Left forelimb (tissue), 1 donor: ENCODE measurements at places on chromosomes 6 and 20.

DNA sequence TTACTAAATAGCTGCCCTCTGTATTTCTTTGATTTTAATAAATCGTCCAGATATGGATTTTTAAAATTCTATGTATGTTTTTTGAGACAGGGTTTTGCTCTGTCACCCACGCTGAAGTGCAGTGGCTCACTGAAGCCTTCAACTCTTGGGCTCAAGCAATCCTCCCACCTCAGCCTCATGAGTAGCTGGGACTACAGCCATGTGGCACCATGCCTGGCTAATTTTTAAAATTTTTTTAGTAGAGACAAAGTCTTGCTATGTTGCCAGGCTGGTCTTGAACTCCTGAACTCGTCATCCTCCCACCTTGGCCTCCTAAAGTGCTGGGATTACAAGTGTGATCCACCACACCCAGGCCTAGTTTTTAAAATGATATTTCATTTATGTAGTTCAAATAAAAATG, 47.4 kb upstream of the DDR1 start:
- DNase-seq = no peak

DNA sequence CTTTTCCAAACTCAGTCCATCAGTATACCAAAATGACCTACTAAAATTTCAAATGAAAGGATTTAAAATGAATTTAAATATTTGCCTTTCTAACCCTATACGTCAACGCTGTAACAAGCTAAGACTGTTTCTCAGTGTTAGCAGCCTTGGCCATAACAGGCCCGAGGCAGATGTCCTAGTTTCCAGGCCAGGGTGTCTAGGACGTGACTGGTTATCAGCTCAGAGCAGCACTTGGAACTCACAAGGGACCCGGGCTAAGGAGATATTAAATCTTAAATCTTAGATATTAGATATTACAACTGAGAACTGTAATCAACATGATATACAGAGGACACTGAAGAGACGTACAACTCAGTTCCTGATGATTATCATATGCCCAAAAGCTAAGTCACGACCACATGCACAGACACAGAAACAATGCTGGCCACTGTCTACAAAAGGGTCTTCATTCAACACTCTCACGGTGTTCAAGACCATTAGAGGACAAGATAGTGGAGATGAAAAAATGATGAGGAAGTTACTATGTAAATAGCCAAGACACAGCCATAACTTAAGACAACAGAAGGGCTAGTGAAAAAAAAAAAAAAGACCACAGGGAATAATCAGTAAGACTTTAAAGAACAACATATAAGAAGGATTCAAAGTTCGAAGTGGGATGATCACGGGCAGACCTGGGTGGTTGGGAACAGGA, at the start of gene CLDN20:
Gene CLDN20 (plus strand): TSS at position 641 of the 691 bp plus-strand sequence. CDS start 11,707 bp downstream, outside the sequence.
- DNase-seq = no peak

- no peak for DNase-seq
These were observed 933.4 kb downstream of the TFAP2A start for GRCh38 chr6:9481292-9482029.

DNA sequence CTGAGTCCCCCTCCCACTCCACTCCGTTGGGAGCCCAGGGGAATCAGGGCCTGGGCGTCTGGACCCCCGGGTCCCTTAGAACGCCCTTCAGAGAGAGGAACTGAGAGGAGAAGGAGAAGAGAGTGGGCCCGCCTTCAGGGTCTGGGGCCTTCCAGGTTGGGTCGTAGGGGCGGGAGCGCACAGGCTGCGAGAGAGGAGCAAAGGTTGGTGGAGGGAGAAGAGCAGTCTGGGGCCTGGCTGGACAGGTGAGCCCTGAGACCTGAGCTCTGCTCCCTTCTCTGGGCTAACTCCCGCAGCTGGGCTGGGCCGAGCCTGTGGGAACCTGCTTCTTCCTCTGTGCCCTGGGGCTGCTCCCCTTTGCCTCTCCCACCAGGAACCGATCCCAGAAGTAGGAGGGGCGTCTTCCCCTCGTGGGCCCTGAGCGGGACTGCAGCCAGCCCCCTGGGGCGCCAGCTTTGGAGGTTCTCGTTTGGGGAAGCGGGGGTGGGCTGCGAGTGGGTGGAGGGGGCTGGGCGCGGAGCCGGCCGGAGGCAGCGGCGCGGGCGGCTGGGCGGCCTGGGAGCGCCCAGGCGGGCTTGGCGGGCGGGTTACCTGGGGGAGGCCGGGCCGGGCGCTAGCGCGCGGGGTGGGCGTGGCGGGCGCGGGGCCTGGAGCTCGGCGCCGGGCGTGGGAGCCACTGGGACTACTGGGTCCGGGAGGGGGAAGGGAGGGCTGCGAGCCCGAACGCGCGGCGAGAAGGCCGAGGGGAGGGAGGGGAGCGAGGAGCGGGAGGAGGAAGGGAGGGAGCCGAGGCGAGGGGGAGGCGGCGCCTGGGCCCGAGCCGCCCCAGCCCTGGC, at the start of gene DDR1:
Gene DDR1 (plus strand): TSS at position 835 of the 836 bp plus-strand sequence. CDS start 4,211 bp downstream, outside the sequence.
- peak; percentile 89 for DNase-seq

- DNase-seq = no peak
These were observed 9.5 kb upstream of the SIRPB1 start for GRCh38 chr20:1629321-1629720.

- no peak for DNase-seq
These were observed 248.4 kb upstream of the IRAK1BP1 start for GRCh38 chr6:78618970-78619369.

DNA sequence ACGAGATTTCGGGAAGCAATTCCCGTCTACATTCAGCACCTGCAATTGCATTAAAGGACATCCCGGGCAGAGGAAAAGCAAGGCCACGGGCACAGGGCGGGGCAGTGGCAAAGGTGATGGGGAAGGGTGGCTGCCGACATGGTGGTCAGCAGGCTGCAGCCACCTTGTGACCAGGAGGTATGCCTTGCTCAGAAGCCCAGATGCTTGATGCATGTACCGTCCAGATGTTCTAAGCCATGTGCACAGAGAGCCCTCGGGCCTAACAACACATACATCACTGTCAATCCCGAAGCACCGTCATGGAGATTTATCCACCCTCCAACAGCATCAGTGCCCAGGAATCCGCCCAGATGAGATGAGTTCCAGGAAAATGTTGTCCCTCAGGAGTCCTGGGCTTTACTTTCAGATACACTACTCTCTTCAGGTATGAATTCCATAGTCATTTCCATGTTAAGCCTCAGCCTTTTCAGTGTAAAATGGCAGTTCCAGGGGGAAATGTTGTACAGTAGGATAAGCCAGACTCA, 77.8 kb upstream of the FRMD1 start:
- DNase-seq = peak; percentile 36

GRCh38 chr6:103081876-103082630, 1688.5 kb downstream of the GRIK2 start:
- DNase-seq = no peak

- no peak for DNase-seq
These were observed 621 bp downstream of the NOL7 start for GRCh38 chr6:13615792-13616120.

- no peak for DNase-seq
These were observed 5.8 kb upstream of the MCM9 start for GRCh38 chr6:118940770-118941169.

DNA sequence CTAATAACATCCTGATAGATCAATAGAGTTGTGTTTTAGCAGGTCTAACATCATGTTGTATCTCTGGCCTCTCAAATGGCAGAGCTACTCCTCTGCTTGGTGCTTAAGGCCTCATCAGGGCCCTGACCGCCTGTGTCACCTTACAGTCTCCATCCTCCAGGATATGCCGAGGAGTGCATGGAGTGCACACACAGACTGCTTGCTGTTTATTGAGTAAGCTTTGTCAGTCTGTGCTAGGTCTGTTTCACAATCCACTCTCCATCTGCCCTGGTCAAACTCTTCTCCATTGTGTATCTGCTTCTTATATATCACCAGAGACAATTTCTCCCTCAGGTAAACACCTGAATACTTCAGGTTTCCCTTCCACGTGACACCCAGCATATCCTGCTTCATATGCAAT, 136.1 kb downstream of the SLC24A3 start:
- no peak for DNase-seq

GRCh38 chr6:28523241-28523622, 2.4 kb upstream of the GPX5 start:
- no peak for DNase-seq

- no peak for DNase-seq
These were observed 68.2 kb upstream of the FUCA2 start for GRCh38 chr6:143579703-143580102.

DNA sequence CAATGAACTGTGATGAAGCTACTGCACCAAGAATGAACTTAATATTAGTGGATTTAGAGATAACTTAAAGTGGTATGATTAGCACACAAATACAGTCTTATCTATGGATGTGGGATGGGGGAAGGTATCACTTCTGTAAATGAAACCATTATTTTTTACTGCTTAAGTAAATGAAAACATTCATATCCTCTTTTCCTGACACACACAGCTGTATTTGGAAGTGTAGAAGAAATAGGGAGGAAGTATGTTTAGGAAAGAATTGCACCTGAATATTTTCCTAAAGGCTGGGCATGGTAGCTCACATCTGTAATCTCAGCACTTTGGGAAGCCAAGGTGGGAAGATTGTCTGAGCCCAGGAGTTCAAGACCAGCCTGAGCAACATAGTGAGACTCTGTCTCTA, 96.8 kb downstream of the HIVEP2 start:
- no peak for DNase-seq

GRCh38 chr20:11261533-11262000, 587.8 kb upstream of the JAG1 start:
- no peak for DNase-seq

- no peak for DNase-seq
These were observed 12.8 kb downstream of the PRDM13 start for GRCh38 chr6:99619409-99619762.

- no peak for DNase-seq
These were observed 32.8 kb upstream of the GMPR start for GRCh38 chr6:16205377-16206144.
